IMR-90 (cell line): ENCODE measurements at places on chromosomes 1 and 21. TPM values are rescaled to one million over a fixed set of nuclear protein-coding genes. Genes with fewer than 3 reads are reported as not detected.

- H3K4me1 ChIP-seq = peaks cover 30% of the 10 kb centered on the region
- H3K27me3 ChIP-seq = no peaks in the 10 kb centered on the region
- H3K4me3 ChIP-seq = no peak overlapping the region
- peak overlapping the region; percentile 90; the same call in 1 of the 2 replicates for H3K27ac ChIP-seq
- no peak for DNase-seq
- peaks cover 2% of the 10 kb centered on the region; the same call in 1 of the 2 replicates for H3K36me3 ChIP-seq
Observed at GRCh38 chr21:34128674-34129038, 55.3 kb downstream of the MRPS6 start.

The GRIK1 gene
- not detected in 2 replicates for total RNA-seq

GRCh38 chr1:30478799-30479563 is 244.4 kb downstream of the MATN1 start:
- DNase-seq = no peak
- no peak overlapping the region for H3K27ac ChIP-seq
- no peaks in the 10 kb centered on the region for H3K27me3 ChIP-seq
- no peaks in the 10 kb centered on the region for H3K36me3 ChIP-seq
- no peak overlapping the region for H3K4me3 ChIP-seq

The VANGL2 gene
- 0.28 and 0.36 TPM in 2 replicates for total RNA-seq

DNA sequence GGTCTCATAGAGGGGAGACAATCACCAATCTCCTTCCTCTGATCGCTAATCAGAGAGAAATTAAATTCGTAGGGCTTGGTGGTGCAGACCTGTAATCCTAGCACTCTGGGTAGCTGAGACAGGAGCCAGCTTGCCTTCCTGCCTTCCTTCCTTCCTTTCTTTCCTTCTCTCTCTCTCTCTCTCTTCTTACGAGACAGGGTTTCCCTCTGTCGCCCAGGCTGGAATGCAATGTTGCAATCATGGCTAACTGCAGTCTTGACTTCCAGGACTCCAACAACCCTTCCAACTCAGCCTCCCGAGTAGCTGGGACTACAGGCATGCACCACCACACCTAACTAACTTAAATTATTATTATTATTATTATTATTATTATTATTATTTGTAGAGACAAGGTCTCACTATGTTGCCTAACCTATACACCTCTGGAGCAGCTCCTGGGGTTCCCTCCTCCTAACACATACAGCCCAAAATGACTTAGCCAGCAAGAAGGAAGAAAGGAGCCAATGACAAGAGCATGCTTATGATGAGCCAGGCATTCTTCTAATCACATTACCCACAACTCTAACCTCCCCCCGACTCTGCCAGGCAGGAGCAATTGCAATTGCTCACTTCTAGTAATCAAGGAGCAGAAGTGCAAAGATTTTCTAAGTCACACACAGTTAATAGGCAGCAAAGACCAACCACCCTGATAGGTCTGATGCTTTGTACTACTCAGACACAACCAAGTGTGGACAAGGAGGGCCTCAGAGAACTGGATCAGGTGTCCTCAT is 105.4 kb upstream of the F3 start:
- no peaks in the 10 kb centered on the region for H3K27me3 ChIP-seq
- no peaks in the 10 kb centered on the region for H3K36me3 ChIP-seq
- peak; percentile 41 for DNase-seq
- peak overlapping the region; percentile 99 for H3K27ac ChIP-seq

DNA sequence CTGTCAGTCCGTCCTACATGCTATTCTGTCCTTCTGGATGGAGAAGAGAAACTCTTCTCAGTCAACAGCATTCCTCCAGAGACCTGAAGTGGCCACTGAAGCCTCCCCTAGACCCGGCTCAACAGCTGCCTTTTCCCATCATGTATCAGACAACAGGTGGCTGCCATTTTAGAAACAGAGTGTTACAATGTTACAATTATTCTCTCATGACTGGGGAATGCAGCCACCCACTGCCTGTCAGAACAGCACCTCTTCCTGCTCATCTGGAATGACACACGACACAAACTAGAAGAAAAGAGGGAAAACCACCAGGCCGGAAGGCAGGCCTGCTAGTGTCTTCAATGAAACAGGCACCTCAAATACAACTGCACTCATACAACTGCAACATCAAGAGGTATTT is 105.3 kb downstream of the PGBD5 start:
- no peak overlapping the region for H3K4me3 ChIP-seq
- no peaks in the 10 kb centered on the region for H3K4me1 ChIP-seq
- no peaks in the 10 kb centered on the region; the same call in 1 of the 2 replicates for H3K27me3 ChIP-seq
- no peak overlapping the region for H3K27ac ChIP-seq

The WNT2B gene
- 0.54 and 0.56 TPM in 2 replicates for total RNA-seq

The TOR1AIP2 gene
- total RNA-seq = 85.0 and 109 TPM in 2 replicates

DNA sequence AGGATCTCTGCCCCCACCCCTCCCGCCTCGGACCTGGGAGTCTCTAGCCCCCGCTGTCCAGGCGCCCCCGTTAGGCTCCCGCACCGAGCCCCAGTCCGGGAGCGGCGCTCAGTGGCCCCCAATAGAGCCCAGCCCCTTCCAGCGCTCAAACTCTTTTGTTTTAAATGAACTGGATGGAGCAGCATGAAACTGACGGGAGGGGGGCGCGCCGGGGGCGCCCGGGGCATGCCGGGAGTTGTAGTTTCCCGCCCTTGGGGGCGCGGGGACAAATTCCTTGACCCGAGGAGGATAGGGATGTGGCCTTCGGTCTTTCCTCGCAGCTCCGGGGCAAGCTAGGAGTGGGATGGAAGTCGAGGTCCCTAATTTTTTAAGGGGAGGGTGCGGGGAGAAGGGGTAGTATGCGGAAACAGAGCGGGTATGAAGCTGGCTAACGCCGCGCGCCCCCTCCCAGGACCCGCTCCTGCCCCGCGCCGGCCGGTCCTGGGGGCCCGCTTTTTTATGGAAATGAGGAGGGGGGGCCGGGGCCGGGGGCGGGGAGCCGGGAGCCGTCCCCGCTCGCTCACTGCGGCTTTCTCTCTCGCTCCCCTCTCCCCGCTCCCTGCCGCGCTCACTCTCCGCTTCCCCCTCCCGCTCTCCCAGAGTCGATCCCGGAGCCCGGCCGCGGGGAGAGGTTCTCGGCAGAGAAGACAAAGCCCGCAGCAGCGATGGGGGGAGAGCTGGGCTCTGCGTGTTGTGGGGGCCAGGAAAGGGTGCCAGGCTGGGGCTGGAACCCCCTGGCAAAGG is at the start of gene MEX3A:
Gene MEX3A (minus strand): TSS at position 157 of the 783 bp plus-strand sequence. CDS start 467 bp downstream, outside the sequence.
- peak; percentile 64 for DNase-seq
- no peaks in the 10 kb centered on the region for H3K27me3 ChIP-seq
- peaks cover 3% of the 10 kb centered on the region; the same call in 1 of the 2 replicates for H3K36me3 ChIP-seq
- peak within 1 kb of the TSS; percentile 71 for H3K4me3 ChIP-seq

GRCh38 chr1:66403007-66403731 is 130.8 kb upstream of the SGIP1 start:
- no peak overlapping the region for H3K27ac ChIP-seq
- H3K27me3 ChIP-seq = no peaks in the 10 kb centered on the region
- H3K4me3 ChIP-seq = no peak overlapping the region
- peaks cover 8% of the 10 kb centered on the region for H3K4me1 ChIP-seq
- no peaks in the 10 kb centered on the region for H3K36me3 ChIP-seq

- H3K27ac ChIP-seq = no peak overlapping the region
- DNase-seq = no peak
- H3K4me3 ChIP-seq = no peak overlapping the region
Observed at GRCh38 chr1:243912347-243912746, 62.3 kb upstream of the AKT3 start.

The S100A5 gene
- total RNA-seq = 0.56 TPM in 1 of 2 replicates, not detected in the other

DNA sequence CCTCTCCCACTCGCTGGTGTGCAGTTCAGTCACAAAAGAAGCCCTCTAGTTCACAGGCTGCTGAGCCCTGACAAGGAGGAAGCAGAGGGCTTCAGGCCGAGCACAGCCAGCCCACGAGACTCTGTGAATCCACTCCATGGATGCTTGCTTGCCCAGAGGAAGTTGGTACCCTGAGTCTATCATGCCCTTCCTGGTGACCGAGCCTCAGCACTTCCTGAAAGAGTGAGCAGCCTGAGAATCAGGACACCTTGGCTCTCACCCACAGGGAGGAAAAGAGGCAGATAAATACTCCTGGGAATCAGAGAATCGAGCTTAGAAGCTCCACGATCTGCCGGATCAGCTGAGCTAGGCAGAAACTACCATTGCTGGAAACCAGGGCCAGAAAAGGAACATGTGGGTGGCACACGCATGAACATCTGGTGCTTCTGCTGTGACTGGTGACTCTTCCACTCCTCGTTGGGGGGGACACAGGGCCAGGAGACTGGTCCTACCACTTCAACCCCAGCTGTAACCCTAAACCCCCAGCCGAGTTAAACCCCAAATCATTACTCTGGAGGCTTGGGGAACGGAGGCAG is 376.3 kb upstream of the CAMK1G start:
- H3K27ac ChIP-seq = no peak overlapping the region
- no peaks in the 10 kb centered on the region for H3K4me1 ChIP-seq
- peaks cover 13% of the 10 kb centered on the region for H3K27me3 ChIP-seq
- H3K36me3 ChIP-seq = no peaks in the 10 kb centered on the region
- no peak for DNase-seq
- H3K4me3 ChIP-seq = no peak overlapping the region

The MAP10 gene
- 1.1 TPM in 2 replicates for total RNA-seq

GRCh38 chr1:50208315-50208714 is 99.6 kb downstream of the ELAVL4 start:
- H3K4me1 ChIP-seq = no peaks in the 10 kb centered on the region
- H3K4me3 ChIP-seq = no peak overlapping the region
- no peaks in the 10 kb centered on the region for H3K27me3 ChIP-seq
- no peak for DNase-seq
- no peak overlapping the region for H3K27ac ChIP-seq
- no peaks in the 10 kb centered on the region for H3K36me3 ChIP-seq

GRCh38 chr1:41294216-41294615 is 52.1 kb upstream of the SCMH1 start:
- DNase-seq = no peak
- no peaks in the 10 kb centered on the region for H3K4me1 ChIP-seq
- H3K27me3 ChIP-seq = peaks cover 43% of the 10 kb centered on the region
- no peak overlapping the region for H3K4me3 ChIP-seq
- no peaks in the 10 kb centered on the region for H3K36me3 ChIP-seq
- H3K27ac ChIP-seq = no peak overlapping the region

The NCMAP gene
- total RNA-seq = not detected in 2 replicates
